ENCODE measurements at places on chromosomes 12 and 14.

DNA sequence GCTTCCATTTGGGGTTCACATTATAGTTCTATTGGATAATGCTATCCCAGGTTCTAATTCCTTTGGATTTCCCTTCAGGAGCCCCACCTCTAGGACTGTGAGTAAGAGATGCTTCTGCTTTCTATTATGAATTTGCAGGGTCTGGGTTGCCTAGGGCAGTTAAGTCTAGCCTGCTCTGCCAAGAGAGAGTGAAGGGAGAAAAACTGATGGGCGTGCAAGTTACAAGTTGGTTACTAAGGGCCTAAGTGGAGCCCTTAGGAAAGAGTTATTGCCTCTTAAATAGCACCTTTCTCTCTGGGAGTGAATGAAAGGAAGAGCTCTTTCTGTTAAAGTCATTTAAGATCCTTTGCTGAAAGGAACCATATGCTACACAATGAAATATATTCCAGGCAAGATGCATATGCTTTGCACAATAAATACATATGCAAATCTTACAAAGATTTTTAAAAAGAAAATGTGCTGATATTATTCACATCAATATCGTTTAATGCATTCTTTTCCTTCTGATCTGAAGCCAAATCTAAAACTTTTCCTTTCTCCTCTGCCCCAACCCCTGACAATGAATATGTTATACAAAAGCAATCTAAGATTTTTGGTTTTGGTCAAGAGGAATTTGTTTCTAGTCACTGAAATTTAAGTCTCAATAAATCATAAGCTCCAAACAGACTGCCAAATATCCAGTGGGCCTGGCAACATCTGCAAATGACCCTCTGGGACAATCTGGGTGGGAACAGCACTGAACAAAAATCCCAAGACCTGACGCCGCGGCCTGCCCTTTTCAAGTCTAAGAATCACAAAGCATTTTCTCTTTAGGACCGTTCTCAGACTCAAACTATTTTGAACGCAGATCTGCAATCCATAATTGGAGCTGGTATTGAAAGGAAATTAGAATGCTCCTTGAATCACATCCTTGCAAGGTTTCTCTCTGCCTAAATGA lies 586.7 kb downstream of the ETNK1 start:
- no peak for DNase-seq

GRCh38 chr12:82486524-82487235 lies 128.4 kb downstream of the METTL25 start:
- DNase-seq: no peak

GRCh38 chr12:40692765-40693206 lies 547 bp downstream of the CNTN1 start:
- no peak for DNase-seq

GRCh38 chr14:87087881-87088280 lies 905.1 kb downstream of the GALC start:
- DNase-seq: no peak

DNA sequence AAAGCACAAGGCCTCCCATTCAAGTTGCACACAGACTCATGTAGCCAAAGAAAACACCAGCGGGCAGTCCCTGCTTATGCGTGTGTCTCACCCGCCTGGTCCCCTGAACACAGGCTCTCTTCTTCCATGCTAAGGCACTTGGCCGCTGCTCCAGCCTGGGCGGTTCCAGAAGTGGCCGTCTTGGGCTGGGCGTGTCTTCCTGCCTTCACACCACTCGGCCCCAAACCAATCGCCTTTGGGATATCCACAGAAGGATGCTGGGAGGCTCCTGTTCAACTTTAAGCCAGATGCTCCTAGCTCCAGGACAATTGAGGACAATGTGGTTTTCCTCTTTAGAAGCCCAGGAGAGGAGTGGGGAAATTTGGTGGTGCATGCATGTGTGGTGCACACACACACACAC lies 2.2 kb downstream of the SCARB1 start:
- peak; percentile 58 for DNase-seq

- no peak for DNase-seq
These were observed 120.2 kb downstream of the SAMD4A start for GRCh38 chr14:54686871-54687749.

GRCh38 chr14:75866970-75867369 lies 114.8 kb downstream of the TGFB3 start:
- no peak for DNase-seq

- no peak for DNase-seq
These were observed 171.2 kb downstream of the ERC1 start for GRCh38 chr12:1162081-1162760.

Data from EH (cell line).